ENCODE measurements at places on chromosomes 6 and 20. TPM values are rescaled to one million over a fixed set of nuclear protein-coding genes. Genes with fewer than 3 reads are reported as not detected.

The VTA1 gene
- polyA plus RNA-seq: 6.2 TPM

The XKR7 gene
- polyA plus RNA-seq: 0.42 TPM

The FUT9 gene
- polyA plus RNA-seq: 0.91 TPM

The MOG gene
- not detected for polyA plus RNA-seq

The BLOC1S5 gene
- polyA plus RNA-seq: 4.8 TPM

The CALHM5 gene
- polyA plus RNA-seq: 0.12 TPM

The RNF8 gene
- 8.5 TPM for polyA plus RNA-seq

The AURKA gene
- polyA plus RNA-seq: 0.61 TPM
